PC-9 (cell line): ENCODE measurements at places on chromosomes 6 and 20. TPM values are rescaled to one million over a fixed set of nuclear protein-coding genes. Genes with fewer than 3 reads are reported as not detected.
A peak's percentile ranks its signal among the peaks of the same experiment; 100 is the strongest.

DNA sequence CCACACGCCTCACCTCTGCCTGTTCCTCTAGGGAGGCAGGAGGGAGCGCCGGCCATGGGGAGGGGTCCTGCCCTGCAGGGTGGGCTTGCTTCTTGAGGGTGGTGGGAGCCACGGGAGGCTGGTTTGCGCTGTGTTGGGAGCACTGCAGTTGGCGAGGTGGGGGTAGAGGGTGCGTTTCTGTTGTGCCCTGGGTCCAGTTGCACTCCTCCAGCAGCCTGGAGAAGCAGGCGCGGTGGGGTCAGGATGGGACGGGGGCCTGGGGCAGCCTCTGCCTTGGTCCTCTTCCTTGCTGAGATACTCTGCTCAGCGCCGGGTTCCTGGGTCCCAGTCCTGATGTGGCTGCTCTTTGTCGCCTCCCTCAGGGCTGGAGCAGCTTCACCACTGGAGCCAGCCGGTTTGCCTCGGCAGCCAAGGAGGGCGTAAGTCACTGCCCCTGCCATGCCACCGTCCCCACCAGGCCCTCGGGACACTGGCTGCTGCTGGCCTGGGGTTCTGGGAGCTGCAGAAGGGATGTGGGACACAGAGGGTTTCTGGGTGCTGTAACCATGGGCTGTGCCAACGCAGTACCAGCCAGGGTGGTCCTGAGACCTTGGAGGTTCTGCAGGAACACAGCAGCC is 8.4 kb downstream of the ARFGAP1 start:
- DNase-seq = no peak

- DNase-seq = peak; percentile 51
Measured at GRCh38 chr6:149723771-149724417, 6.0 kb upstream of the LATS1 start.

DNA sequence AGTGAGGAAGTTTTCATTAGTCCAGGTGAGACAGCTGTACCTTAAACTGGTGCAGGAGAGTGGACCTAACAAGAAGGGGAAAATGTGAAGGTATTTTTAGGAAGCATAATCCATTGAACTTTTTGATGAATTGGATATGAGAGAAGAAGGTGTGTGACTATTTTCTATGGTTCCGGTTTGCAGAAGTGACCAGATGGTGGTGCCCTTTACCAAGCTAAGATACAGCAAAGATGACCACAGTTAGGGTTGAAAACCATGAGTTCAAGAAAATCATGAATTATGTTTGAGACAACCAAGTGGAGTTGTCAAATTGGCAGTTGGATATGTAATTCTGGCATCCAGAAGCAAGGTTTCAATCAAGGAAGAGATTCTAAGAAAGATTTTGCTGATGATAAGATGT is 61.9 kb upstream of the NRSN1 start:
- DNase-seq = no peak

DNA sequence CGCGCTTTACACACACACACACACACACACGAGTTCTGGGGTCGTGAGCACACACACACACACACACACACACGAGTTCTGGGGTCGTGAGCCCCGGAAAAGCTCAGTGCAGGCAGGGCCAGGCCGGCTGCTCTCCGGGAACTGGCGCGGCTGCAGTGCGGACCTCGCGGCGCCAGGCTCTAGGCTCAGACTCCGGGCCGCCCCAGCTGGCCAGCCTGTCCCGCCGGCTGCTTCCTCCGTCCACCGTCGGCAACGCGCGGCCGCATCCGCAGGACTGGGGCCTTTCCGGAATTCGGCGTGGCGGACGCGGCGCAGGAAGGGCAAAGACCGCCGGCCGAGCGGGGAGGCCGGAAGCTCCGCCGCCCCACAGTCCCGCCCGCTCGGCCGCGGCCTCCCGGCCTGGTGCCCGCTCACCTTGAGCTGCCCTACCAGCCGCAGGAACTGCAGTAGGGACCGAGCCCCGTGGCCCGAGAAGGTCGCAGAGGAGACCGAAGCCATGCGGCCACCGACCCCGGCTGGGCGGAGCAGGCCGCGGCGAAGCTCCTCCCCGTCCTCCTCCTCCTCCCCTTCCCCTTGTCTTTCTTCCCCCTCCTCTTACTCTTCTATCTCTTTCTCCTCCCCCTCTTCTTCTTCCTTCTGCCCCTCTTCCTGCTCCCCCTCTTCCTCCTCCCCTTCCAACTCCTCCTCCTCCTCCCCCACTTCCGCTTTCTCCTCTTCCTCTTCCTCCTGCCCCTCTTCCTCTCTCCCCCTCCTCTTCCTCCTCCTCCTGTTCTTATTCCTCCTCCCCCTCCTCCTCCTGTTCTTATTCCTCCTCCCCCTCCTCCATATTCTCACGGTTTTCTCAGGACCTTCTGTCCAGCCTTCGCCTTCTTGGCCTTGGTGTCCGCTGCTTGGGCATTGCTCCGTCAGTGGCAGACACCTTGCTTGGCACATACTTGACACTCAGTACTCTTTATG is at the start of gene HDDC2:
Gene HDDC2, minus strand, starts transcription at position 533 of the 957 bp plus-strand sequence. Its CDS starts 35 bp downstream, at position 498.
- peak; percentile 68 for DNase-seq

DNA sequence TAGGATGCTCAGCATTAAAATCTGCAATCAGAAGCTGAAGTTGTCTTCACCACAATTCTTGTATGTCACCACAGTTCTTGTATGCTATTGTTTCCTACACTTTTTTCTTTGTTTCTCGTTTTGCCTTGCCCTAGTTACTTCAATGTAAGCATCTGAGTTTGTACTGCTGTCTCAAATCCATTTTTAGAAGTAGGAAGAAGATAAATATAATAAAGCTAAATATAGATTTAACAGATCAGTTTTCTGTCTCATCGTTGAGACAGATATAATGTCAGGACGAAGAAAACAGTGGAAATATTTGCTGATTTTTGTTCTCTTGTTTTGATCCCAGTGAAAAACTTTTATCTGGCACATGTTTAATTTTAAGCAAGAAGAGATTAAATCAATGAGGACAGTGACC is 318.0 kb downstream of the QKI start:
- no peak for DNase-seq

GRCh38 chr6:11322252-11322885 is 89.9 kb upstream of the NEDD9 start:
- peak; percentile 42 for DNase-seq

DNA sequence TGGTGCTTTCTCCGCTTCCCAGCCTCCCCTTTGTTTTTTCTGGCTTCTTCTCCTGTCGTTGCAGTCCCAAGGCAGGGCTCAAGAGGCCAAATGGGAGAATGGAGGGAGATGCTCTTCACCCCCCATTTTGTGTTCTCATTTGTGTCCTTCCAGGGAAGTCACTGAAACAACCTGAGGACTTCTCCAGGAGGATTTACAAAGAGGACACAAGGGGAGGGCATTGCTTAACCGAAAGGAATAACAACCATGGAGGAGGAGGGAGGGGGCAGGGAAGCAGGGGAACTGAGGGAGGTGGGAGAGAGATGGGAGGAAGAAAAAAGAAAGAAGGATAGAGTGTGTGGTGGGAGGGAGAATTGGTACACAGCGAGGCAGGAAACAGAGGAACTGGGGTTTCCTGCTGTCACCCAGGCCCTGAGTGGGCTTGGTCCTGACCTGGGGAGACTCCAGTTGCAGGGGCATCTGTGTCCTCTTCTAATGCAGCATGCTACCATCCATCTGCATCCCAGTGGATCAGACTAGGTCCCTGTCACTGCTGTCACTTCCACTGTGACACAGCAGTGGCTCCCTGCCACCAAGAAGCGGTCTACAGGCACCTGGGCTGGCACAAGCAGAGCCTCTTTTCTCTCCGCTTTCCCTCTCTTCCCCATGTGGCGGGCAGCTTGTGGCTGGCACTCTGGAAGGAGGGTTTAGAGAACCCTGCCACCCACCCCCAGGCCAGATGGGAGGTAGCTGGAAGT is 17.1 kb upstream of the MLN start:
- no peak for DNase-seq

GRCh38 chr6:87078983-87079616 is 15.8 kb downstream of the CGA start:
- DNase-seq = peak; percentile 35

- DNase-seq = no peak
Measured at GRCh38 chr6:168273441-168274036, 46.0 kb downstream of the DACT2 start.

The PTCRA gene
- total RNA-seq = not detected in 2 replicates

The ETV7 gene
- total RNA-seq = 0.57 and 0.83 TPM in 2 replicates

The COL11A2 gene
- 2.2 and 3.4 TPM in 2 replicates for total RNA-seq

The FAM217A gene
- not detected in 2 replicates for total RNA-seq
